ENCODE measurements at places on chromosomes 13 and 19.

- DNase-seq = no peak
Measured at GRCh38 chr19:34690372-34690771, 12.9 kb downstream of the ZNF302 start.

DNA sequence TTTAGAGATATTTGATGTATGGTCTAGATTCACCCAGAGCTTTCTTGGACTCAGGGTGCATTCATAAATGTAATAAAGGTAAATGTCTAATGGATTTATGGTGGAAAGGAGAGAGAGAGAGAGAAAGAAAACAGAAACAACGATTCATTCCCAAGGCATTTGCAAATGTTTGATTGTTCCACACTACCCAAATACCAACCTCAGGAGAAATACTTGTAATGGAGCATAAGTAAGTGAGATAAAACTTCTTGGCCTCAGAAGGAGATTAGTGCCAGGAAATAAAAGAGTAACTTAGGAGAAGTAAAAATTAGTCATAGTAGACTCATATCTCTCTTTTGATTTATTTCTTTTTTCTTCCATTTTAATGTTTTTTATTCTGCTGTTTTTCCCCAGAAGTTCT is 40.6 kb upstream of the DGKH start:
- DNase-seq = peak; percentile 15

DNA sequence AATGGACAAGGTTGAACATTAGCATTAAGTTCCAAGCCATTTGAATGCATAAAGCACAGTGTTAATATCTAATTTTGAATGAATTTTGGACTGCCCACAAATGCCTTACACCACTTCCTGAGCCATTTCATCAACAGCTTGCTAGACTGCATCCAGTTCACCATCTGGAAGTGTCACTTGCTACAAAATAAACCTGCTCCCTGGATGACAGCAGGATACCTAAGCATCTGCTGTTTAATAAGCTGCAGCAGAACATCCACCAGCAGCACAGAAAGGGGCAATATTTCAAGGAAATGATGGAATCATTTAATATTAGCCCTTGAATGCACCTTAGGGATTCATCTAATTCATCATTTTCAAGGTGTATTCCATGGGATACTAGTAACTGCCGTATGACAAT is 76.6 kb upstream of the PCDH9 start:
- no peak for DNase-seq

- DNase-seq = no peak
Measured at GRCh38 chr13:75725736-75726135, 89.6 kb downstream of the LMO7 start.

DNA sequence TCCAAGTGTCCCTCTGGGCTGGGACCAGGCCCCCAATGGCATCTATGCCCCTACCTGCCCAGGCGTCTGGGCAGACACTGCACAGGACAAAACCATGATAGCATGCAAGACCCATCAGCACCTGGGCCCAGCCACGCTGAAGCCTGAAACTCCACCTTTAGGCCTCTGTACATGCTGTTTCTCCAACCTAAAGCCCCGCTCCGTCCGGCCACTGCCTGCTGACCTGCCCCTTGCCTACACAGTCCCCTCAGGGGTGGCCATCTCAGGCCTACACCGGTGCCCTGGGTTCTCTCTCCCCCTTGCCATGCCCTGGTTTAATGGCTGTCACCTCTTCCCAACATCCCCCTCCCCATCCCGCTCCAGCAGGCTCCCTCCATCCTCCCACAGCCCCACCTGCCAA is 15.3 kb downstream of the GJA3 start:
- DNase-seq = no peak

GRCh38 chr19:42253245-42254088 is 1.5 kb downstream of the ERF start:
- peak; percentile 13 for DNase-seq

GRCh38 chr13:100389617-100390016 is 199.0 kb downstream of the GGACT start:
- no peak for DNase-seq

- DNase-seq = no peak
Measured at GRCh38 chr19:33394723-33395560, 21.4 kb downstream of the CEBPG start.

DNA sequence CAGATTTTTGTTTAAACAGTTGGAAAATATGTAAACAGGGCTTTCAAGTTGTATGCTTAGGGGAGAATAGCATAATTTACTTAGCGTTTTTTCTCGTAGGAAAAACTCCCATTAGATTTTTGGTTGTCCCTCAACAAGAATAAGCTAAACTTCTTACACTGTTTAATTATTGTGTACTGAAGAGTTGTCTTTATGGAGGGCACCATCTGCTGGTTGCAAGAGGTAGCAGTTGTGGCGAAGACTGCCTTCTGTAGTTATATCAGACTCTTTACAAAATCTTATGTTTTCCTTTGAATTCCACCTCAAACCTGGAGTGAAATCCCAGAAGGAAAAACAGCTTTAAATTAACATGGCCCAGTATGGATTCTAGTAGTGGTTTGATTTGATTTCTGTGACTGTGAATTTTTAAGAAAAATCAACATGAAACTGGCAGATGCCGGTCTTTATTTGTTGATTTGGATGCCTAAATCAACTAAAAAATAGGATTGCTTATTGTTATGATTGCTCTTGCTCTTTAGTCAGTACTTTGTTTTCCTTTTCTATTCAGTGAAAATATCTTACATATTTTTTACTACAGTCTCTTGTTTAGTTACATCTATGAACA is 53.4 kb downstream of the PDS5B start:
- DNase-seq = peak; percentile 10

DNA sequence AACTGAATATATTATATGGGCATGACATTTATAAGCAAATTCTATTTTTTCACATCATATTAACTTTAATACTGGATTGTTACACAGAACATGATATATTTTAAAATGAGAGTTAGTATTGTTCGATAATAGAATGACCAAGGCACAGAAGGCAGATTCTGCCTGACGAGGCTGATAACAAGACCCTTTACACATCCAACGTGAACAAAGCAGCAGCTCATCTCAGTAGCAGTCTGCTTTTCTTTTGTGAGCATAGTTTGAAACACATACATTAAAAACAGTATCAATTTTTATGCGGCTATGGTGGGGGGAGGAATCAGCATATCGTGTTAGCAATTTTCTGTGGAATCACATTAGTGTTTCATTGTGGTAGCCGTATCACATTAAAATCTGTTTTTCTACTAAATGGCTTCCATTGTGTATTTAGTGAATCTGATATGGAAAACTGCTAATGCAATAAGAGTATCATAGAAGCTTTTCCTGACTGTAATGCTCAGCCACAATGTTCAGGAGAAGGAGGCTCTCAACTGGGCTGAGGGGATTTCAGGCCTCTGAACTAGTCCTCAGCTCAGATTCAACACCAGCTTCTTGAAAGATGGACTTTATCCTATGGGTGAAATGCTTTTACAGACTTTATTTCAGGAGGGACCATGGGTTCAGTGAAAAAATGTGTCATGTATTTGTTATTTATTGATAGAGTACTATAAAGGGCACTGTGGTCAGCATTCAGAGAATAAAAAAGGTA is 4.0 kb downstream of the SMAD9 start:
- no peak for DNase-seq

- no peak for DNase-seq
Measured at GRCh38 chr13:91157273-91158016, 190.0 kb upstream of the MIR17HG start.

DNA sequence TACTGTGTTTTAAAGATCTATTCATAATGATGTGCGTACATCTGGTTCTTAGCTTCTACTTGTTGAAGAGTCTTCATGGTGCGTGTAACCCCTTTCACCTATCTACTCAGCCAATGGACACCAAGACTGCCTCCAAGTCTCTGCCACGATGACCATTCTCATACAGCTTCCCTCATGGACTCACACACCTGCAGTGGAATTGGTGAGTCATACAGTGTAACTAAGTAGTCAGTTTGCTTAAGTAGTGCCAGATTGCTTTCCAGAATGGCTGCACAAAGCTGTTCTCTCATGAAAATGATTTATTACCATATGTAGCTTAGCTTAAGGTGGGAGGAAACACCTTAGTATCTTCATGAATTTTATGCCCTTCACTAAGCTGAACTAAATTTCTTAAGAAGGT is 112.3 kb downstream of the AKAP11 start:
- DNase-seq = no peak

- DNase-seq = no peak
Measured at GRCh38 chr19:31107096-31107495, 242.1 kb downstream of the TSHZ3 start.

- no peak for DNase-seq
Measured at GRCh38 chr13:91609353-91609752, 210.9 kb downstream of the GPC5 start.

DNA sequence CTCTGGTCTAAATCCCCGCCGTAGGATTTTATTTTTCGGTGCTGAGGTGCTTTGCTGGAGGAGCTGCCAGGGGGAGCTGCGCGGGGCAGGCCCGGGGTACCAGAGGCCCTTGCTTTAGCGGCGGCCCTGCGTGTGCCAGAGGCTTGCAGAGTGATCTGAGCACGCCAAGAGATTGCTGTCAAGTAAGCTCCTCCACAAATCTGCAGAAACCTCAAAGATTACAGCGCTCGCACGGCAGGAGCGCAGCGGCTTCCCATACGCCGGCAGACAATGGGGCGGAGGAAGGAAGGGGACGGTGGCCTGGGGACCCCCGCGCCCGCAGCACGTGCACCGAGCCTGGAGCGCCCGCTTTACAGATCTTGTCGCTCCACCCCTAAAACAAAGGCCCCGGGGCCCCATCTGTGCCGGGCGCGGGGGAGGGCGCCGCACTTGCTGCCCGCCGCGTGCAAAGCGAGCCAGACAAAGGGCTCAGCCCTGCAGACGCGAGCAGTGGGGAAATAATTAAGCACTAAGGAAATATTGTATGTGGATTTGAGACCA is 9.1 kb upstream of the C19orf12 start:
- DNase-seq = no peak

- DNase-seq = peak; percentile 6
Measured at GRCh38 chr13:27808851-27809550, 16.7 kb downstream of the GSX1 start.

DNA sequence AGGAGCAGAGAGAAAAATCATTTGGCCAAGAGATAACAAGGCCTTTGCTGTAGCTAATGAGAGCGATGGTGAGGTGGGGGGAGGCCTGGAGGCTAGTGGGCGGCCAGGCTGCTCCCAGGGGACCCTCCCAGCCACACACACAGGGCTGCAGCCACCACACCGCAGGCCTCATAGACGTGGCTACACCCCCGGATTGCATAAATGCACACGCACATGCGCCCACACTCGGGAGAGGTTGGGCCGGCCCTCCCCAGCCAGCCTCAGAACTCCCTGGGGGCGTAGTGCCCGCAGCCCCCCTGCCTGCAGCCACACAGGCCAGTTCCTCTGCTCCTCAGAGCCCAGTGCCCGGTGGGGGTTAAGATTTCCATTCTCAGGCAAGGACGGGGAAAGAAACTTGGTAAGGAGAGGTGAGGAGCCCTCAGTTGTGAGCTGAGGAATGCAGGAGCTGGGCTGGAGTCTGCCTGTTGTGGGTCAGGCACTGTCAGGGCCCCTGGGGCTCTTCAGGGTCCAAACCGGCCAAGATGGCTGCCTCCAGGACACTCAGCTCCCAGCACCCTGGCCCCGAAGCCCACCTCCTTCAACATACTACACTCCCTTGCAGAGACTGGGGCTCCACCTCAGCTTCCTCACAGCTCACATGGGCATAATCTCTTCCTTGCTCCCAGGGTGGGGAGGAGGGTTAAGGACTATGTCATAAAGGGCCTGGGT is 8.0 kb downstream of the PTH2 start:
- DNase-seq = no peak

- no peak for DNase-seq
Measured at GRCh38 chr13:46526740-46527139, 26.2 kb upstream of the LRCH1 start.

DNA sequence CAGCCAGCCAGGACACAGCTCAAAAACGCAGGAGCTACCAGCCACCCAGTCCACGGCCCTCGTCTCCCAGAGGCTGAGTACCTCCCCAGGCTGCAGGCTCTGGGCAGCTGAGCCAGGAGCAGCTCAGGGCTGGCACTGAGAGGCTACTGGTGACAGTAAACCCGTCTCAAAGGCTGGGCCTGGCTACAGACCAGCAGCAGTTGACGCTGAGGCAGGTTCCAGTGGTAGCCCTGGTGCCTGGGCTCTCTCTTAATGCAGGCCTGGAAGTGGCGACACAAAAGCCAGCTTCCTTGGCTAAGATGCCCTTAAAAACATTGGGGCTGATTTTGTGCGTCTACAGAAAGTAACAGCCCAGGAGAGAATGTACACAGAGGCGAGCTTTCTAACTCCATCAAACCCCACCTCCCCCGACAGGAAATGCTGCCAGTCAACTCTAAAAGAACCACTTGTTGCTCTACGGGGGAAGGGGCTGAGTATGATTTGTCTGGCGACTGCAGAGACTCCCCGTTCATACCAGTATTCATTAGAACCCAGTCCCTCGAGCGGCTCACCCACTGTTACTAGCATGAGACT is 126.3 kb downstream of the STK24 start:
- no peak for DNase-seq

DNA sequence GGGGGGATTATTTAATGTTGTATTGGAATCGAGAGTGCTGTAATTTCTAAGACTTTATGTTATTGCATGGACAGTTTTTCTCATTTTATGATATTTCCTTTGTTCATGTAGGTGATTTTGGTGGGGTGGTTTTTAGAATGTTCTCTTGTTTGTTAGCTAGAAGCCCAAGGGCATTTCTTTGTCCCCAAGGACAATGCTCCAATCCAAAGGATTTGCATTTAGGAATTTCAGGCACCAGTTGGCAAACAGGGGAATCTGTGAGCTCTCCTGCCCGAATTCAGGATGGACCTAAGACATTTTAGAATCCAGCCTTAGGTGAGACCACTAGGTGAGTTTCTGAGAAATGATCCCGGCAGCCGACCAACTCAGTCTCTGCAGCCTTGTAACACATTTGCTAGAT is 324.9 kb downstream of the KCNRG start:
- no peak for DNase-seq

- peak; percentile 99 for DNase-seq
Measured at GRCh38 chr19:32373585-32374295, 28.3 kb downstream of the ZNF507 start.

DNA sequence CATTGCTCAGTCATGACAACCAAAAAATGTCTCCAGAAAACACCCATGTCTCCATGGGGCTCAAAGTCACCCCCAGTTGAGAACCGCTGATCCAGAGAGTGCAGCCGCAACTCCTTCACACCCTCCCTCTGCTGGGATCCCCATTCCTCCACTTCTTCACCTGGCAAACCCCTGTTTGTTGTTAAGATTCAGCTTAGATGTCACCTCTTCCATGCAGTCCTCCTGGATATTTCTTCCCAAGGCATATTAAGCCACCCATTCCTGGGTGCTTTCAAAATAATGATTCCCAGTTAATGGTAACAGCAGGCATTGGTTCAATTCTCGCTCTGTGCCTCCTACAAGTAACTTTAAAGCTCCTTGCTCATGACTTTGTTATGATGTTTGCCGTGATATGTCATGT is 4.0 kb downstream of the OR10H1 start:
- no peak for DNase-seq

GRCh38 chr19:43470288-43470687 is 4.9 kb upstream of the LYPD3 start:
- no peak for DNase-seq

All from RCC 7860 (cell line).